ENCODE measurements at places on chromosomes 5 and 9. TPM values are rescaled to one million over a fixed set of nuclear protein-coding genes. Genes with fewer than 3 reads are reported as not detected.

Gene MSX2
- 15.9 TPM for total RNA-seq

Gene MAMDC2
- 3.2 TPM for total RNA-seq

Gene HMCN2
- total RNA-seq: under 0.01 TPM

Gene IFNA2
- total RNA-seq: not detected

Gene NDUFA8
- total RNA-seq: 40.9 TPM

All from smooth muscle cell of trachea (primary cell).